ENCODE measurements at places on chromosomes 3 and 15.

DNA sequence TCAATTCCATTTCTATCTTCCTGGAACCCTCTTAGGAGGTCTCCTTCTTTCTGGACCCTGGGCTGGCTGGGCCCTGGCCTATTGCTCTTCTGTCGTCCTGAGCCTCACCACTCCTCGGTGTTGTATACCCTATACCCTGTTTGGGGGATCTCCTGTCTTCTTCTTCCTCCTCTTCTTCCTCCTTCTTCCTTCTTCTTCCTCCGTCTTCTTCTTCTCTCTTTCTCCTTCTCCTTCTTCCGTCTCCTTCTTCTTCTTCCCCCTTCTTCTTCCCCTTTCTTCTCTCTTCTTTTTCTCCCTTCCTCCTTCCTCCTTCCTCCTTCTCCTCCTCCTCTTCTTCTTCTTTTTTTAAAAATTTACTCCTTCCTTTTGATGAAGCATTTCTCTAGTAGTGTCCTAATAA lies 30.4 kb upstream of the FXR1 start:
- DNase-seq, result no peak

DNA sequence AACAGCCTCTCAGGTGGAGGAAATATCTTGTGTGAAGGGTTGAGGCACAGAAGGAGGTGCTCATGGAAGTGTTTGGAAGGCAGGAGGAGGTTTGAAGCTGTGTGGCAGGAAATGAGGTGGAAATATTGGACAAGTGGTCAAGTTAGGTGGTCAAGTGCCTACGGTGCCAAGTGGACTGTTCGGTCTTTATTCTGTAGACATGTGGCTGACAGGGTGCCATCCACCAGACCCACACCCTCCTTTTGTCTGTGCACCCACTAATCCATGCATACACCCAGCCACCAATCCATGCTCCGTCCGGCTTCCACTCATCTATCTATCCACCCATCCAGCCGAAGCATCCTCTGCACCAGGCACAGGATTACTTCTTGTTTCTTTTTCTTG lies 2.2 kb downstream of the SLC6A20 start:
- DNase-seq, result no peak

GRCh38 chr3:172129498-172129849 lies 90.1 kb downstream of the FNDC3B start:
- DNase-seq, result no peak

DNA sequence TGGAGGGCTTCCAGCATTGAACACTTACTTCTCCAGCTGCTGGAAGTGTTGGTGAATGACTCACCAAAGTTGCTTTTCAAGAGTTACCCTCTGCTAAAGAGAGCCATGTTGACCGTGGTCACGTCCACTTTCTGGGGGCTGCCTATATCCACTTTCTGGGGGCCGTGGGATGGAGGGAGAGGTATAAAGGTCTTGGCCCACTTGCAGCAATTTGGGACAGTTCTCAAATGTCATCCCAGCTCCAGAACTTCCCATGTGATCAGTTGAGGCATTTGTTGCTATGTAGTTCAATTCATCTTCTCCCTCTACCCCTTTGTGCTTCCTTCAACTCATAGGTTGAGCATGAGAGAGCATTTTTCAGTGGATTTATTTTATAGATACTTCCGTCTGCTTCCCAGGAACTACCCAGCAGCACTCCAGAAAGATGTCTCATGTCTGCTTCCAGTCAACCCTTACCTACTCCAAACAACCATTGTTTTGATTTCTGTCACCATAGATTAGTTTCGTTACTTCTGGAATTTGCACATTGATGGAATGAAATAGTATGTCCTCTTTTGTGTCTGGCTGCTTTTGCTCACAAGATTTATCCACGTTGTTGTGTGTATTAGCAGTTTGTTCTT lies 130.6 kb downstream of the TCF12 start:
- DNase-seq, result no peak

DNA sequence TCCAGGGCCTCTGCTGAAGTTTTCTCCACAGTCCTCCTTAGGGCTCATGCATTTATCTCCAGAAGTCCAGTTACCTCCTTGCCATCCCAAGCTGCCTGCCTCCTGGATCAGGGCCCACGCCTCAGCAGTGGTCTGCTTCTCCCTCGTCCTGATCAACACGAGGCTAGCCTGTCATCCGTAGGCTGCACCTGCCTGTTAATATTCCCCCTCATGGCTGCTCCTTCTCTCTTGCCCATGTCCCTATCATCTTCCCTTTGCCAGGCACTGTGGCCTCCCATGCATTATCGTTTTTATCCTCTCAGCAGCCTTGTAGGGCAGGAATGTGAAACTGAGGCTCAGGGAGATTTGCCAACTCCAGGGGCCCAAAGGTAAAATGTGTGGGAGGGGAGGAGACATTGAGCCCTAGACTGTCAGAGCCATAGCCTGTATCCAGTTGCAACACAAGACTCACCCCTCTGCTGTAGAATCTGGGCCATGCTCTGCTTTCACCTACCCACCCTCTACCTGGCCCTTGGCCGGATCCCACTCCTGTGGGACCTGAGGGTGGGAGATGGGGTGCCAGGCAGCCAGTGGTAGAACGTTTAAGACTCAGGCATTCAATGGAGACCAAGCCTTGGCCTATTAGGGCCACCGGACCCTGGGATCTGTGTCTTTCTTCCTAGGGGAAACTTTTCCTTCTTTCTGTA lies 4.6 kb downstream of the GRM2 start:
- DNase-seq, result no peak

DNA sequence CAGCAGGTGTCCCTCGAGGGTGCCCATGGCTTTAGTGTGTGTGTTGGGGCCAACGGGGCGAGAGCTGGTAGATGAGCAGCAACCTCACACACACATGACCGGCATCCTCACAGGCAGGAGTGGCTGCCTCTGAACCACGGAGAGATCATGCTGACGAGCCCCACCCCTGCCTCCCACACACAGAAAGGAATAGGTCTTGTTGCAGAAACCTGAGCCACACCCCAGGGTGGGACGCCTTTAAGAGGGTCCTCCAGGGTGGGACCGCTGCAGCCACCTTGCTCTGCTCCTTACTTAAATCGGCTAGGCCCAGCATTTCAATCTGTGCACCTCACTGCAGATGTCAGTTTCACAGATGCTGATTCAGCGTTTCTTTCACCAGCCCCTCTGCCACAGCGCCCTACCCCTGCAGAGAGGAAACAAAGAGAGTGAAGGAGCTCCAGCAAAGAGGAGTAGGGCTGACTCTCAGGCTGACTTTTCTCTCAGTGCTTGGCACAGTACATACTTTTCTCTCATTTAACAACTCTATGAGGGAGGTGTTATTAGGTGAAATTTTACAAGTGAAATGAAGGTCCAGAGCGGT lies 61.2 kb upstream of the EPHB3 start:
- DNase-seq, result no peak

GRCh38 chr3:190294030-190294429 lies 28.2 kb downstream of the CLDN1 start:
- DNase-seq, result no peak

- no peak for DNase-seq
Observed at GRCh38 chr3:44880284-44880683, 5.9 kb downstream of the TGM4 start.

DNA sequence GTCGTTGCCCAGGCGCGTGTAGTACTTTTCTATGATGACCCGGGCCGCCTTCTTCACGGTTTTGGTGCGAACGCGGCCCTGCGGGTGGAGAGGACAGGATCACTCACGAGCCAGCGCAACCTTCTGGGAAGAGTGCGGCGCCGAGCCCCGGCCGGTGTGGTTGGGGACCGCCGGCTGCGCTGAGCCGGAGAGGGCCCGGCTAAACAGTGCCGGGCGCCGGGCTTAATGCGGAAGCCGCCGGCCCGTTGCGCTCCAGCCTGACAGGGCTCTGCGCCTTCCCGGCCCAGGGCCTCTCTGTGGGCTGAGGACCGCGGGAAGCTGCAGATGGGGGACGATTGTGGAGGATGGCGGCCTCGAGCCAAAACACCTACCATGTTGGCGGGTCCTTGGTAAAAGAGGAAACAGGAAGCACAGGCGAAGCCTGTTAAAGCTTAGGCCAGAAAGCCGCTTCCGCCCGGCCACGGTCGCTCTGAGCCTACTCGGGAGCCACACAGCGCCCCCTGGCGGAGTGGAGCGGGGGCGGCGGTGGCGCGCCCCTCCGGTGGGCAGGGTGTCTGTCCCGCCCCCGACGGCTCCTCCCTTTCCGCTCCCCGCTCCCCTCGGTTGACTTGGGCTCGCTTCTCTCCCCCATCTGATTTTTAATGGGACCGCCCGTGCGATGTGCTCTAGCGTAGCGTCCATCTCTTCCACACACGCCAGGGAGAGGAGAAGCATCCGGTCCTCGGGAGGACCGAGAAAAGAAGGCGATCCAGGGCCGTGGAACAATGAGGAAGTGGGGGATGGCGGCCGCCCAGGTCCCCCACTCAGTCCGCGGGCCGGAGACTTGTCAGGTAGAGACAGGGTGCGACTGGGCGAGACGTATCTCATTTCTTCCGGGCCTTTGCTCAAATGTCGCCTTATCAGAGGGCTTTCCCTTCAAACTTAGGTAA lies at the start of gene RPS17:
Gene RPS17, minus strand, starts transcription at position 403 of the 929 bp plus-strand sequence. Its CDS starts 29 bp downstream, at position 374.
- peak; percentile 99 for DNase-seq

DNA sequence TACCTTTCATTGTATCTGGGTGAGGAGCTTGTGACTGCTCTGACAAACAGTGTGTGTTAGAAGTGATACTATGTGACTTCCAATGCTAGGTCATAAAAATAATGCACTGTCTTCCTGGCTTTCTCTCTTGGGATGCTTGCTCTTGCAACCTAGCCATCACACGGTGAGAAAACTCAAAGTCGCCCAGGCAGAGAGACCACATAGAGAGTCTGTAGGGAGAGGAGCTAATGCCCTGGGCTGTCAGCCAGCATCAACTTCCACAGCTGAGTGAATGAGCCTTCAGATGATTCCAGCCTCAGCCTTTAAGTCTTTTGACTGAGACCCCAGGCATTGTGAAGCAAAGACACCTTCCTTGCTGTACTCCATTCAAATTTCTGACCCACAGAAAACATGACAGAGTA lies 220.6 kb upstream of the SGO1 start:
- DNase-seq, result no peak

GRCh38 chr3:2992534-2992933 lies 117.6 kb downstream of the IL5RA start:
- no peak for DNase-seq

DNA sequence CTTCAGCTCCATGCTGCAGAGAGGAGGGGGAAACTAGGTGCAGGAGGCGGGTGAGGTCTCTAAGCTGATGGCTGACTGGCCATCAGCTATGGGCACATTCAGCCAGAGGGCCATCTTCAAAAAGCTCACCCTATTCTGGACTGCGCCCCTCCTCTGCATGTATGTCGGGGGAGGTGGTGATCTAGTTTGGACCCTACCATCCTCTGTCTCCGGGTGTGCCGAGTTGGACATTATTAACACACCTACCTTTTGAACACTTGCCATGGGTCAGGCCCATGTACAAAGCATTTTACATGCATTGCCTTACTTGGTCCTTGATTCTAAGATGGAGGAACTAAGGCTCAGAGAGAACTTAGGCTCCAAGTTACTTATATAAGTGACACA lies 1.4 kb downstream of the NISCH start:
- DNase-seq, result no peak

GRCh38 chr3:119219069-119219468 lies 21.6 kb downstream of the B4GALT4 start:
- DNase-seq, result no peak

DNA sequence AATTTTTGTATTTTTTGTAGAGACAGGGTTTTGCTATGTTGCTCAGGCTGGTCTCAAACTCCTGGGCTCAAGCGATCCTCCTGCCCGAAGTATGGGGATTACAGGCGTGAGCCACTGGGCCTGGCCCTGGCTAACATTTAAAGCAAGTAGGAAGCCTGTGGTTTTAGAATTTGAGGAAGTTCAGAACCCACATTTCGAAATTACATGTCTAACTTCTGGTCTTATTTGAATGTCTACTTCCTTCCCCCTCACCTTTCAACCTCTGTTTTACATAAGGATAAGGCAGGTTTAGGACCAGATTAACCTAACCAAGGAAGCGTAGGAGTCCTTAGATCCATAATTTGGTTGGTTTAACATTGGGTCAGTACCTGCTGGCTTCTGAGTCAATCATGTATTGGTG lies 120.5 kb upstream of the PROK2 start:
- no peak for DNase-seq

DNA sequence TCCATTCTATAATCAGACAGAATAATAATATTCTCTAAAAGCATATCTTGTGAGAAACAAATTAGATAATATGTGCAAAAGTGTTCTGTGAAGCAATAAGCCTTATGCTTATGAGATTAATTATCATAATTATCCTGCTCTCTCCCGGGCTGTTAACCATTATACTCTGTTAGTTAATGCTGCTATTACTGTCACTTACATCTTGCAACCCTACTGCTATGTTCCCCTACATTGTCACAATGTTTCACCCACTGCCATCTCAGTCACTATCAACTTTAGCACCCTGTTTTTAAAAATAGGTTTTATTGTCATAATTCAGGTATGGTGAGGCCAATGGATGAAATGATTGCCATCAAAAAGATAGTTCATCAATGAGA lies 15.2 kb upstream of the KLHL24 start:
- DNase-seq, result no peak

GRCh38 chr15:31484986-31485385 lies 158.4 kb downstream of the KLF13 start:
- no peak for DNase-seq

Measured in activated gamma-delta T cell treated with Interleukin-2 at 50 U/mL for 16 hours (primary cell).